ENCODE measurements at places on chromosomes 12 and 14. TPM values are rescaled to one million over a fixed set of nuclear protein-coding genes. Genes with fewer than 3 reads are reported as not detected.

- H3K36me3 ChIP-seq: no peaks in the 10 kb centered on the region
- H3K4me1 ChIP-seq: no peaks in the 10 kb centered on the region
- no peak for DNase-seq
These were observed 153.7 kb upstream of the IGF1 start for GRCh38 chr12:102633981-102634605.

DNA sequence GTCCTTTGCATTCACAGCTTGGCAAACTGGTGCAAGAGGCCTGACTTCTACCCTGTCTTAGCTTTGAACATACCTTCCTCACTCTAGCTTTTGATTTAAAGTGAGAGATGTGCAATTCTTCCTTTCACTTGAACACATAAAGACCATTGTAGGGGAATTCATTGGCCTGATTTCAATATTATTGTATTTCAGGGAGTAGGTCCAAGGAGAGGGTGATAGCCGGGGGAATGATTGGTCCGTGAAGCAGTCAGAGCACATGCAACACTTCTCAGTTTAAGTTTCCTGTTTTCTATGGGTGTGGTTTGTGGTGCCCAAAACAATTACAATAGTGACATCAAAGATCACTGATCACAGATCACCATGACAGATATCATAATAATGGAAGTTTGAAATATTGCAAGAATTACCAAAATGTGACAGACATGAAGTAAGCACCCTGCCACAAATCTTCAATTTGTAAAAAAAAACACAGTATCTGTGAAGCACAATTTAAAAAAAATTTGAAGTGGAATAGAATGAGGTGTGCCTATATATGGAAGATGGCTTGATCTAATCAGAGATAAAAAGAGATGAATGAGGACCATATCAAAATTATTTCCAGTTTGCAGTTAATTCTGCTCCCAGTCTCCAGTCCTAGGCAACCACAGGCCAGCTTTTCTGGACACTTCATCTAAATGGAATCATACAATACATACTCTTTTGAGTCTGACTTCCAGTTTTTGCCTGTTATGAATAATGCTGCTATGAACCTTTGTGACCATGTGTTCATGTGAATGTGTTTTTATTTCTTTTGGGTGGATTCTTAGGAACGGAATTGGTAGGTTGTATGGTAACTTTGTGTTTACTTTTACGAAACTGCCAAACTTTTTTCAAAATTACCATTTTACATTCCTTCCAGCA lies 23.2 kb downstream of the BORCS5 start:
- H3K36me3 ChIP-seq: no peaks in the 10 kb centered on the region
- H3K27ac ChIP-seq: peak overlapping the region; percentile 70
- peaks cover 50% of the 10 kb centered on the region for H3K4me1 ChIP-seq
- no peaks in the 10 kb centered on the region for H3K27me3 ChIP-seq
- H3K4me3 ChIP-seq: no peak overlapping the region

DNA sequence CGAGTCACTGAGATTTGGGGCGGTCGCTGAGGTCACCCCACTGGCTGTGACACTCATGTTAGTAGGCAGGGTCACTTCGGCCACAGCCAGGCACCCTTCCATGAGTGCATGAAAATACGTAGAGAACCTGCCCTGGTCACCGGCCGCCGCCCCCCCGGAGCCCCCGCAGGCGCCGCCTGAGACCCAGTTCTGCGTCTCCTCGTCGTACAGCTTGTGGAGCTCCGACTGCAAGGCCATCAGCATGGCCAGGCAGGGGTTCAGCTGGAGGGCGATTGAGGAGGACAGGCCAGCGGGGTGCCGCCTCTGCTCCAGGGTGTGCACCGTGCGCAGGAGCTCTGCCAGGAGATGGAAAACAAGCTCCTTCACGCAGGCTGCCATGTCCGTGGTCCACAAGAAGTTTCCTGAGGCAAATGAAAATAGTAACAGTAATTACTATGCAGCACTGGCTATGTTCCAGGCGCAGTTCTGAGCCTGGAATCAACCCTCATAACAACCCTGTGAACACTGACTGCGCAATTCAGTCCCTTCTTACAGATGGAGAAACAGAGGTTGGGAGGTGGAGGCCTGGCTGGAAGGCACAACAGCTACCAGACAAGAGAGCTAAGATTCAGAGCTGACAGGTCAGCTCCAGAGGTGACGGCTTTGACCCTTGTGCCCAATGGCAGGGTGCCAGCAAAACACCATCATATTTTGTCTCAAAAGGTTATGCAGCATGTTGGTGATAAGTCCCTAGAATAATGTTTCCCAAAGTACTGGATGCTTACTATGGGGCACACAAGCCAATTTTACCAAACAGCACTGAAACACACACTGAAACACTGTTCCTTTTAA lies 59.9 kb downstream of the TRAFD1 start:
- H3K27me3 ChIP-seq: no peaks in the 10 kb centered on the region
- DNase-seq: no peak
- no peak overlapping the region for H3K4me3 ChIP-seq
- H3K36me3 ChIP-seq: peaks cover 6% of the 10 kb centered on the region

DNA sequence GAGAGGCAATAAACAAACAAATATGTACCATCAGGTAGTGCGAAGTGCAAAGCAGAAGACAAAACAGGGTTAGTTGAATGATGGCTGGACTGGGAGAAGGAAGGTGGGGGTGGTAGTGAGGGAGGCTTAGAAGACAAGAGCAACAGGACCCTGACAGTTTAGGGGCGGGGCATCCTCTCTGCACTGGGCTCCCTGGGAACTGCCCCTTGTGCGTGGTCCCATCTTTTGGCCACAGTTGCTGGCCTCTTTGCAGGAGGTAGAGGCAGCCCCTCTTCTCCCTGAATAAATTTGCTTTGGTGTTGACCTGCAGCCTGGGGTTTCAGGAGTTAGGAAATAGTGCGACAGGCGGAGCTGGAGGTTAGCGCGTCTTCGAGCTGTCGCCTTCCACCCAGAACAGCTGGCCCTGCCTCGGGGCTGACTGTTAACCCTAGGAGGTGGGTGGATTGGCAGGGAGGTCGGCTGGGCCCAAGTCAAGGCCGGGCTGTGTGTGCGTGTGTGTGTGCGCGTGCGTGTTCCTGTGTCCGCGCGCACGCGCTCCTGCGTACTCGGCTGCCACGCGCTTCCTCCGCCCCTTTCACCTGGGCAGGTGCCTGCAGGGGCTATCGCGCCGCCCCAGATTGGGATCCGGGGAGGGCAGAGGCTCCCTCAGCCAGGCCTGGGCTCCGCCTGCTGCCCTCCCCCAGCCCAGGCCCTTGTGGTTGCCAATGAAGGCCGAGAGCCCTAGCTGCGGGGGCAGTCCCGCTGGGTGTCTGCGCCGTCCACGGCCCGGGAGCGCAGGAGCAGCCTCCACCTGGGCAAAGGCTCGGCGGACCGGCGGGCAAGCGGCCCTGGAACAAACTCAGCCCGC lies 180.8 kb downstream of the ADCK1 start:
- H3K27me3 ChIP-seq: no peaks in the 10 kb centered on the region
- no peaks in the 10 kb centered on the region for H3K36me3 ChIP-seq
- no peak overlapping the region for H3K27ac ChIP-seq
- no peak for DNase-seq
- no peak overlapping the region for H3K4me3 ChIP-seq
- H3K4me1 ChIP-seq: no peaks in the 10 kb centered on the region

DNA sequence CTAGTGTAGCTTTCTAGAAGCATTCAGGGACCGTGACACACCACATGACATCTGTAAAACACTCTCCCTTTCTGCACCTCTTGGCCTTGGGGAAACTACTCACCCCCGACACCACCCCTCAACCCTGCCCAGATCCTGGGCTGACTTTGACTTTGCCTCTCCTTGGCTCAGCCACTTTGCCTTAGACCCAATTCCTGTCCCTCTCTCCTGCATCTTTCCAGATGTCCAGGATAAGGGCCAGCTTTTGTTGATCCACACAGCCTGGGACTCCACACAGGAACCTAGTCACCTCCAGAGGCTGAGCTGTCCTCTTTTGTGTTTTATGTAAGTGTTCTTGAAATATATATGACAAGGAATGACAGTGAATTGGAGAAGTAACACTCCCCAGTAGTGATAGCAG lies 153.7 kb upstream of the PLXNC1 start:
- H3K36me3 ChIP-seq: no peaks in the 10 kb centered on the region
- H3K4me1 ChIP-seq: no peaks in the 10 kb centered on the region
- no peaks in the 10 kb centered on the region for H3K27me3 ChIP-seq

GRCh38 chr12:6038160-6038559 lies 86.3 kb downstream of the VWF start:
- no peaks in the 10 kb centered on the region for H3K36me3 ChIP-seq
- H3K27ac ChIP-seq: no peak overlapping the region
- H3K27me3 ChIP-seq: no peaks in the 10 kb centered on the region
- DNase-seq: peak; percentile 28
- H3K4me1 ChIP-seq: no peaks in the 10 kb centered on the region

DNA sequence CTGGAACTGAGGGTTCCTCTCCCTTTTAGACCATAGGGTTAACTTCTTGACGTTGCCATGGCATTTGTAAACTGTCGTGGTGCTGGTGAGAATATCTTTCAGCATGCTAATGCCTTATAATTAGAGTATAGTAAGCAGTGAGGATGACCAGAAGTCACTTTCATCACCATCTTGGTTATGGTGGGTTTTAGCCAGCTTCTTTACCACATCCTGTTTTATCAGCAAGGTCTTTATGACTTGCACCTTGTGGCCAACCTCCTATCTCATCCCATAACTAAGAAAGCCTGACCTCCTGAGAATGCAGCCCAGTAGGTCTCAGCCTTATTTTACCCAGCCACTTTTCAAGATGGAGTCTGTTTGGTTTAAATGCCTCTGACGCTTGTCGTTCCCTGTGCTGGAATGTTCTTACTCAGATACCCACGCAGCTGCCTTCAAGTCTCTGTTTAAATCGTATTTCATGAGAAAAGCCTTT lies 44.2 kb downstream of the BBS10 start:
- no peak overlapping the region for H3K4me3 ChIP-seq
- H3K4me1 ChIP-seq: no peaks in the 10 kb centered on the region
- no peak overlapping the region for H3K27ac ChIP-seq
- DNase-seq: no peak
- H3K36me3 ChIP-seq: no peaks in the 10 kb centered on the region

GRCh38 chr12:54378796-54379397 lies 5.6 kb downstream of the ZNF385A start:
- DNase-seq: peak; percentile 16
- no peak overlapping the region for H3K27ac ChIP-seq
- H3K4me3 ChIP-seq: peak overlapping the region; percentile 29
- H3K27me3 ChIP-seq: no peaks in the 10 kb centered on the region

DNA sequence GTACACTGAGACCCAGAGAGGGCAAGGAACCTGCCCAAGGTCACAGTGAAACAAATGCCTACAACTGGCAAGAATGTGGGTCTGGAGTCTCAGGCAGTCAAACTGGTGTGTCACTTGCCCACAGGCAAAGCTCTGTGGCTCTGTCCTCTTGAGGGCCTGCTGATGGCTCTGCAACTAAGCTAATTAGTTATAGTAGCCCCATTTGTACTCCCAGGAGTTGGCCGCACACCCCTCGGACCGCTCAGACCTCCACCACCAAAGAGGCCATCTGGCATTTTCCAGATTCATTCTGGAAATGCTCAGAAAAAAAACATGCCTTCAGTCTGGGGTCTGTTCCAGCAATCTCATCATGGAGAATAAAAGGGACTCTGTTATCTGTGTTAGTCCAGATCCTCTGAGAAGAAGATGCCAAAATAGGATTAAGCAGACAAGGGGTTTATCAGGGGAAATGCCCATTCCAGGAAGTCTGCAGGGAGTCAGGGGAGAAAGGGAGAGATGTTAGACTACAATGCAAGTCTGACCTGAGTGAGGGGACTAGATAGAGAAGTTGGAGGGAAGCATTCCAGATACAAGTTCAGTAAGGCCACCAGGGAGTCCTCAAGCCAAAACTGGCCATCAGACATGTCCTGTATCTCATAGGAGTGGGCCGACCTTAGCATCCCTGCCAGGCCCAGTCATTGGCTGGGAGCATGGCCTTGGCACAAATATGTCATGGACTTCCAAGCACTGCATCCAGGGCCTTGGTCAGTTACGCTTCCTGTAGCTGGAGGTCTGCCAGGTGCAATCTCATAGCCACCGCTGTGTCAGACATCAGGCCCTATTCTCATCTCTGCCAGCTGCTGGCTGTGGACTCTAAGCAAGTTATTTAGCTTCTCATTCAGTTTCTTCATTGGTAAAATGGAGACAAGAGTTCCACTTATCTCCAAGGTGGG lies 15.4 kb upstream of the OAS1 start:
- no peaks in the 10 kb centered on the region for H3K4me1 ChIP-seq
- no peaks in the 10 kb centered on the region for H3K36me3 ChIP-seq
- no peak overlapping the region for H3K27ac ChIP-seq
- no peak overlapping the region for H3K4me3 ChIP-seq
- no peaks in the 10 kb centered on the region for H3K27me3 ChIP-seq
- no peak for DNase-seq

GRCh38 chr12:108645686-108646599 lies 12.2 kb upstream of the SELPLG start:
- DNase-seq: no peak
- peak overlapping the region; percentile 1 for H3K4me3 ChIP-seq
- no peak overlapping the region for H3K27ac ChIP-seq
- peaks cover 20% of the 10 kb centered on the region for H3K4me1 ChIP-seq

- no peak for DNase-seq
- no peaks in the 10 kb centered on the region for H3K27me3 ChIP-seq
- H3K36me3 ChIP-seq: peaks cover 3% of the 10 kb centered on the region
- H3K27ac ChIP-seq: no peak overlapping the region
These were observed 193.4 kb downstream of the ERC1 start for GRCh38 chr12:1184402-1184801.

GRCh38 chr12:32285489-32285888 lies 113.9 kb upstream of the FGD4 start:
- H3K27ac ChIP-seq: no peak overlapping the region
- H3K27me3 ChIP-seq: no peaks in the 10 kb centered on the region
- no peak overlapping the region for H3K4me3 ChIP-seq
- H3K36me3 ChIP-seq: no peaks in the 10 kb centered on the region
- no peaks in the 10 kb centered on the region for H3K4me1 ChIP-seq
- DNase-seq: no peak

- no peaks in the 10 kb centered on the region for H3K27me3 ChIP-seq
- peak overlapping the region; percentile 74 for H3K4me3 ChIP-seq
- H3K36me3 ChIP-seq: no peaks in the 10 kb centered on the region
- H3K4me1 ChIP-seq: peaks cover 18% of the 10 kb centered on the region
These were observed 1.1 kb downstream of the ABCD4 start for GRCh38 chr14:74301594-74302151.

DNA sequence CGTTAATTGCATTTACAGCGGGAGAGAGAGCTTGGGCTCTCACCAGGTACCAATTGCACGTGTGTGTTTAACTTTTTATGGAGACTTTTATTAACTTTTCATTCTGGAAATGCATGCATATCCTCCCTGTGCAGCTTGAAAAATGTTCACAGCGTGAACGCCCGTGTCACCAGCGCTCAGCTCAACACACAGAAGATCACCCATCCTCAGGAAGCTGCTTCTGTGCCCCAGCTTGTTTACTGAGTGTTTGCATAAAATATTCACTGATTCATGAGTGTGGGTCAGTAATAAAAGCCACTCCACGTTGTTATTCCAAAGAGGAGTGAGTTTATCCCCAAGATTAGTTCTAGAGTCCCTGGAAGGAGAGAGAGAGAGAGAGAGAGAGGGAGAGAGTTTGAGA lies 75.5 kb upstream of the FZD10 start:
- no peak for DNase-seq
- peaks cover 22% of the 10 kb centered on the region for H3K4me1 ChIP-seq
- no peak overlapping the region for H3K27ac ChIP-seq
- no peaks in the 10 kb centered on the region for H3K36me3 ChIP-seq
- H3K4me3 ChIP-seq: peak overlapping the region; percentile 41

Gene SYNDIG1L
- not detected for polyA plus RNA-seq

Gene HNRNPA1
- 822 TPM for polyA plus RNA-seq

Gene ZFYVE26
- 4.1 TPM for polyA plus RNA-seq

Gene LMO3
- not detected for polyA plus RNA-seq
